Muscle of leg (tissue), 16 donors: ENCODE measurements at places on chromosomes 6 and 20. TPM values are rescaled to one million over a fixed set of nuclear protein-coding genes. Genes with fewer than 3 reads are reported as not detected.
A peak's percentile ranks its signal among the peaks of the same experiment; 100 is the strongest.

GRCh38 chr6:142900227-142900971, 44.6 kb downstream of the HIVEP2 start:
- H3K4me1 ChIP-seq = peaks cover 8% of the 10 kb centered on the region
- H3K27ac ChIP-seq = no peak overlapping the region
- no peak for DNase-seq

GRCh38 chr20:32845786-32846185, 12.9 kb upstream of the EFCAB8 start:
- H3K4me1 ChIP-seq = no peaks in the 10 kb centered on the region
- H3K27me3 ChIP-seq = no peaks in the 10 kb centered on the region
- DNase-seq = no peak
- H3K27ac ChIP-seq = no peak overlapping the region

DNA sequence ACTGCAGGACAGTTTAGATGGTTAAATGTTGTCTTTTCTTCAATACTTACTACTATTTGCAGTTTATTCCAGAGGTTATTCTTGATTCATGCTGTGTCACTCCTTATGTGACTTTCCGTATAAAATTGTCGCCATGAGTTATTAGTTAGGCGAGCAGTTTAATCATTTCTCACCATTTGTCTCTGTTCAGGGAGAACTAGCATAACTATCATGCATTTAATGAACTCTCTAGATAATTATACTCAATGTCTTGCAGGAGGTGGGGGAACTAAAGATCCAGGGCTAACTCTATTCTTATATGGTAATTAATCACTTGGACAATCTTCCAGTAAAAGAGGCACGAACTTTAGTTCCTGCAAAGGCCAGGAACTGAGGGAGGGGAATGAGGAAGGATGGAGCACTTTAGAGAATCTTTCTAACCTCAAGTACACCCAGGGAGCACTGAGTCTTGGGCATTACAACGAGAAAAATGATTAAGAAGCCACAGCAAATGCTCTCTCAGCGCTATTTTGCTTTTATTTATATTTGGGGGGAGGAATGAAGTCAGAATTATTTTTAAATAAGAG, 58.3 kb downstream of the IYD start:
- H3K4me1 ChIP-seq = no peaks in the 10 kb centered on the region
- no peak for DNase-seq
- no peaks in the 10 kb centered on the region for H3K36me3 ChIP-seq
- no peak overlapping the region for H3K27ac ChIP-seq
- H3K27me3 ChIP-seq = no peaks in the 10 kb centered on the region
- H3K4me3 ChIP-seq = no peak overlapping the region

DNA sequence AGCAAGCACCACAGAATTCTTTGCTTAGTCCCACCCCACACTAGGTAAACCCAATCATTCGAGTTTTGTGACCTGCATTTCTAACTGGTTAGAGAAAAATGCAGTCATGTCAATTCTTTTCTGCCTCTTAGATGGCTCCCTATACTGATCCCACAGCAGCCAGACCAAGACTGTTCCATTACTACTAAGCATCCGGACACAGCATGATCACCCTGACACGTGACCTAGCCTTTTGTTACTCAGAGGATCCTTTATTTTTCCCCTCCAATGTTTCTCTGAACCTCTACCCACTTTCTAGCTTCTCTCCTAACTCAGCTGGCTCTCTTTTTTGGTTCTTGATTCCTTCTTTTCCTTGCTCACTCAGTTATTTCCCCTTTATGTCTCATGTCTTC, 87.9 kb downstream of the PDE10A start:
- peaks cover 3% of the 10 kb centered on the region for H3K4me1 ChIP-seq
- H3K4me3 ChIP-seq = no peak overlapping the region
- no peak overlapping the region for H3K27ac ChIP-seq
- no peaks in the 10 kb centered on the region for H3K27me3 ChIP-seq
- DNase-seq = no peak

DNA sequence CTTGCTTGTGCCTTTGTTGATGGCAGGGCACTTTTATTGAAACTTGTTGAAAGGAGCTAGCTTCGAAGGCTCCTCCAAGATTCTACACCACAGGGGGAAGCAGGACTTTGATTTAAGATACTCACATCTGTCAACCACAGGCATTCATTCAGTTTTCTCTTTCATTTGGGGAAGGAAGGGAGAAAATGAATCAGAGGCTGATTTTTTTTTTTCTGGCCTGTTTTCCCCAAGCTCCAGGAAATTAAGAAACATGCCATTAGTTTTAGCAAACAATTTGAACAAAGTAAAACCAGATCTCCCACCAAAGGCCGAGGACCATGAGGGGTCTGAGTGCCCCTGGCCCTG, 8.7 kb upstream of the APCDD1L start:
- H3K4me1 ChIP-seq = peaks cover 17% of the 10 kb centered on the region
- H3K4me3 ChIP-seq = no peak overlapping the region
- H3K27me3 ChIP-seq = peaks cover 1% of the 10 kb centered on the region
- no peak overlapping the region for H3K27ac ChIP-seq
- H3K36me3 ChIP-seq = no peaks in the 10 kb centered on the region

GRCh38 chr6:71982389-71982788, 96.0 kb downstream of the RIMS1 start:
- H3K36me3 ChIP-seq = no peaks in the 10 kb centered on the region
- DNase-seq = no peak
- H3K4me3 ChIP-seq = no peak overlapping the region
- no peaks in the 10 kb centered on the region for H3K4me1 ChIP-seq
- no peaks in the 10 kb centered on the region for H3K27me3 ChIP-seq

DNA sequence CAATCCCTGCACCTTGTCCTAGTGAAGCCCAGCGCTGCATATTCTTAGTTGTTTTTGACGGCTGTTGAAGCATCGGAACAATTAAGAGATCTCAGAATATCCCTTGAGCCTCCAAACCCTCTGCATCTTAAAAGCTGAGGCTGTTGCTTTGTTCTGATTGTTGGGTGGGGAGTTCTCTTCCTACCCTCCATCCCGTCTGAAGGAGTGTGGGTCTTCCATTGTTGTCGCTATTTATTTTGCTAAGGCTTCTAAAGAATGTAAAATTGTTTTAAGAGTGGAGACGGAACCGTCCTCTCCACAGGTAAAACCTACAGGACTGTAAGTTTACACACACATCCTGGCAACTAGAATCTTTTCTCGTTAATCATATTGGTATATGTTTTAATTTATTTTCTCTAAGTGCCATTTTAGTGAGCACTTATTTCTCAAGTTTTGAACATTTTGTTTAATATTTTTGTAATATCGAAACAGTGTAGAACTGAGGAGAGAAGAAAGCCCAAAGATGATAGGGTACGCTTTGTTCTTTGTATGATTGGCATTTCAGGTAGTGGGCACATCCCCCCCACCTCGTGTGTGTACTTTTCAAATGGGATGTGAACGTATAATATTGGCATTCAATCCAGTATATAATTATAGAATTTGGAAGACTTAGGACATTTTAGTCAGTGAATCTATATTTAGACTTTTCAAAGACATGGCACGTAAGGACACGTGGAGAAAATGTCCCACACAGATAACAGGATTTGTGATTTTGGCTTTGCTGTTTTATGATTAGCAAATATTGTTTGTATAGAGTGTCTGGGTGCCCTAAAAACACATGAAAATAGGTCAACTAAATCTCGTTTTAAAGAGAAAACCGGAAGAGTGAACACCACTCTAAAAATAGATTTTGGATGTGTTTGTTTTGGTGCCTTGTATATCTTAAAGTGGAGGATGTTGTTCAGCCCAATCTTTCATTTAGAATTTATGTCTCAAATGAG, 1.3 kb downstream of the RNF146 start:
- no peaks in the 10 kb centered on the region for H3K27me3 ChIP-seq
- peak overlapping the region; percentile 81 for H3K4me3 ChIP-seq
- H3K4me1 ChIP-seq = no peaks in the 10 kb centered on the region
- H3K36me3 ChIP-seq = no peaks in the 10 kb centered on the region

GRCh38 chr6:25435416-25435985, 156.3 kb downstream of the CARMIL1 start:
- no peak overlapping the region for H3K4me3 ChIP-seq
- no peak overlapping the region for H3K27ac ChIP-seq
- no peaks in the 10 kb centered on the region for H3K27me3 ChIP-seq
- no peaks in the 10 kb centered on the region for H3K4me1 ChIP-seq
- no peaks in the 10 kb centered on the region for H3K36me3 ChIP-seq
- no peak for DNase-seq

DNA sequence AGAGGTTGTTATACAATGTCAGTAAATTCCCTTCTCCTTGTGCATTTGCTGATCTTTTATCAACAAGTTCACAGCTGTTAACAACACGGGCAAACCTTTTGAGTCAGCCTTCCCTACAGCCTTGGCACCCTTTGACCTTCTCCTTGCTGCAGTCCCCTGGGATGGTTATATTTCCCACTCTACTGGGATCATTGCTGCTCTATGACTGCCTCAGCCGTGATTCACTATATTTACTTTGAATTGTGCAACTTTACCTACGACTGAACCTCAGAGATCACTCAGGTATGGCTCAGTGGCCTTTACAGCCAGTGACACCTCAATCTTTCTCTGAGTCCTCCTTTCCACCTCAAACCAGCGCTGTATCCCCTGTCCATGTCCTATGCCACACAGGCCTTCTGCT, 1293.3 kb downstream of the EPHA7 start:
- DNase-seq = no peak
- no peaks in the 10 kb centered on the region for H3K27me3 ChIP-seq
- H3K36me3 ChIP-seq = no peaks in the 10 kb centered on the region
- no peak overlapping the region for H3K4me3 ChIP-seq

- no peak for DNase-seq
- H3K27me3 ChIP-seq = no peaks in the 10 kb centered on the region
- no peak overlapping the region for H3K27ac ChIP-seq
- H3K4me1 ChIP-seq = no peaks in the 10 kb centered on the region
Observed at GRCh38 chr6:52288841-52289240, 4.3 kb upstream of the MCM3 start.

DNA sequence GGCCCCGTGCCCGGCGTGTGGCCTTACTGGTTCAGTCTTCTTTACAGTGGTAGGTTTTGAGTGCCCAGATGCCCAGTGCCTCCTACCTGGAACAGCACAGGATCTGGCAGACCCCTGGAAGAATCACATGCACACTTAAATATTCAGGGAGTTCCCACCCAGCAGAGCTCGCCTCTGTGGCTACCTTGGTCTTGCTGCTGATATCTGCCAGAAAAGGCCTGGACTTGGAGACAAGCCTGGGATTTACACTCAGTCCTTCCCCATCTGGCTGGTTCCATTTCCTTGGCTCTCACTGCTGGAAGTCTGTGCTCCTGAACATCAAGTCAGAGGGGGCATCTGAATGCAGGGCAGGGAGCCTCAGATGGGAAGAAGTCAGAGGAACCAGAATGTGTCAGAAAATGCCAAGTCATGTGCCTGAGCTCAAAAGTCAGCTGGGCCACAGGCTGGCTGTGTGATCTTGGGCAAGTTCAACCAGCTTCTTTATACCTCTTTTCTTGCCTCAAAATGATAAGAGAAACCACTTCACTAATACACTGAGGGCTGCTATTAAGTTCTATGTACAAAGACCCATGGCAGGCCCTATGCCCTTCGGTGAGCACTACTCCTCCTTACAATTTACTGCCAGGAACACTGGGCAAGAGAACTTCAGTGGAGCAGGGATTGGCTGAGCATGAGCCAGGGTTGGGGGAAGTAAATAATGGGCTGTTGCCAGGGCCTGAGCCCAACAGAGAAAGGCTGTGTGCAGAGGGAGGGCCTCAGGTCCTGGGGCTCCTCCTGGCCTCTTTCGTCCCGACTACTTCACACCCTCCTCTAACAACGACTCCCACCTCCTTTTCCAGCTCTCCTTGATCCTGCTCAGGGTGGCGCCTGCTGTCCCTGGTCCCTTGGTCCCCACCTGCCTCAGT, 158.1 kb upstream of the PROKR2 start:
- no peak overlapping the region for H3K4me3 ChIP-seq
- no peak for DNase-seq
- H3K27me3 ChIP-seq = no peaks in the 10 kb centered on the region
- peaks cover 1% of the 10 kb centered on the region for H3K4me1 ChIP-seq

- DNase-seq = no peak
- no peaks in the 10 kb centered on the region for H3K36me3 ChIP-seq
- no peak overlapping the region for H3K27ac ChIP-seq
- H3K27me3 ChIP-seq = no peaks in the 10 kb centered on the region
- H3K4me3 ChIP-seq = no peak overlapping the region
Observed at GRCh38 chr6:15337582-15337981, 91.7 kb downstream of the JARID2 start.

DNA sequence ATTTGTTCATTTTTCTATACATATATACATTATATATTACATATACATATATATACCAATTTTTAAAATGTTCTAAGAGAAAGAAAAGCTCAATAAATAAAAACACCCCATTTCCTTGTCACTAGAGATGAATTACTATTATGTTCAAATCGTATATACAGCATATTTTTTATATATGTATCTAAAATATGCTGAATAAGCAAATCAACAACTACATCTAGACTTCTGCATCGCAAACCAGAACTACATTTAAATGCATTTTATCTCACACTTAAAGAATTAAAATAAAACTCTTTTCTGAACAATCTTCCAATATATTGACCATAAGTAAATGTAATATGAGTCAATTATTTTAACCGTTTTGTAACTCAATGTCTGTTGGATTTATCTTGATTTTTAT, 133.9 kb downstream of the LAMA2 start:
- no peak overlapping the region for H3K27ac ChIP-seq
- H3K36me3 ChIP-seq = no peaks in the 10 kb centered on the region
- no peaks in the 10 kb centered on the region for H3K27me3 ChIP-seq
- no peak overlapping the region for H3K4me3 ChIP-seq
- H3K4me1 ChIP-seq = no peaks in the 10 kb centered on the region

GRCh38 chr6:54775576-54775975, 71.0 kb upstream of the FAM83B start:
- H3K4me1 ChIP-seq = no peaks in the 10 kb centered on the region
- H3K4me3 ChIP-seq = no peak overlapping the region
- no peak for DNase-seq
- H3K27ac ChIP-seq = no peak overlapping the region
- H3K27me3 ChIP-seq = no peaks in the 10 kb centered on the region

- no peaks in the 10 kb centered on the region for H3K27me3 ChIP-seq
- H3K27ac ChIP-seq = peak overlapping the region; percentile 13
- H3K36me3 ChIP-seq = peaks cover 28% of the 10 kb centered on the region
- peaks cover 12% of the 10 kb centered on the region for H3K4me1 ChIP-seq
- H3K4me3 ChIP-seq = no peak overlapping the region
Observed at GRCh38 chr6:159996087-159996622, 27.3 kb downstream of the IGF2R start.

GRCh38 chr6:159035891-159036290, 8.9 kb downstream of the TAGAP start:
- H3K36me3 ChIP-seq = no peaks in the 10 kb centered on the region
- no peak overlapping the region for H3K27ac ChIP-seq
- no peaks in the 10 kb centered on the region for H3K27me3 ChIP-seq
- H3K4me1 ChIP-seq = peaks cover 7% of the 10 kb centered on the region
- DNase-seq = no peak

- peaks cover 6% of the 10 kb centered on the region for H3K4me1 ChIP-seq
- no peaks in the 10 kb centered on the region for H3K27me3 ChIP-seq
- no peak for DNase-seq
- no peak overlapping the region for H3K27ac ChIP-seq
Observed at GRCh38 chr6:152257581-152257980, 379.6 kb downstream of the SYNE1 start.

- peaks cover 10% of the 10 kb centered on the region for H3K36me3 ChIP-seq
- no peak overlapping the region for H3K27ac ChIP-seq
- no peaks in the 10 kb centered on the region for H3K4me1 ChIP-seq
Observed at GRCh38 chr6:132506461-132506860, 6.5 kb downstream of the STX7 start.

Gene ULBP2
- 0.27 TPM for total RNA-seq

Gene CNR1
- 0.13 TPM for total RNA-seq

Gene SCUBE3
- 0.40 TPM for total RNA-seq

Gene FRK
- 0.40 TPM for total RNA-seq

Gene ABRACL
- 14.8 TPM for total RNA-seq

Gene LCA5
- total RNA-seq = 5.3 TPM

Gene BPI
- total RNA-seq = 0.40 TPM
